ENCODE measurements at places on chromosomes 6 and 20.

GRCh38 chr20:38671186-38671585 lies 53.1 kb upstream of the SLC32A1 start:
- no peak for DNase-seq

GRCh38 chr20:9949563-9949962 lies 85.2 kb upstream of the ANKEF1 start:
- DNase-seq = no peak

- DNase-seq = no peak
Measured at GRCh38 chr20:41078329-41078728, 49.7 kb downstream of the TOP1 start.

GRCh38 chr6:107572886-107573285 lies 83.0 kb downstream of the SOBP start:
- DNase-seq = no peak

DNA sequence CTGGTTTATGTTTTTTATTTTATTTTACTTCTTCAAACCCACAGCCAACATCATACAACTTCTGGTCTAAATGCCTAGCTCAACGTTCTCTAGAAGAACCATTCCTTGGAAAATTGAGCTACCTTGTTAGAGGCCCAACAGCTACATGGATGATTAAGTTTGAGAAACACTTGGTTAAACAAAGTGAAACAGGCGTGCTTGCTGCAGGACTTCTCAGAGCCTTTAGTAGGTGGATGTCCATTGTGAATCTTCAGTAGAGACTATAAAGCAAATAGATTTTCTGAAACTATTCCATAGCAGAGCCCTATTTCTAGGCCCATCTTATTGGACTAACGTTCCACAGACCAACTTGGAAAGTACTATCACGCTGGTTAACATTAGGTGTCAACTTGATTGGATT lies 51.3 kb downstream of the BCAS1 start:
- no peak for DNase-seq

- no peak for DNase-seq
Measured at GRCh38 chr20:6007094-6007528, 46.7 kb downstream of the LRRN4 start.

DNA sequence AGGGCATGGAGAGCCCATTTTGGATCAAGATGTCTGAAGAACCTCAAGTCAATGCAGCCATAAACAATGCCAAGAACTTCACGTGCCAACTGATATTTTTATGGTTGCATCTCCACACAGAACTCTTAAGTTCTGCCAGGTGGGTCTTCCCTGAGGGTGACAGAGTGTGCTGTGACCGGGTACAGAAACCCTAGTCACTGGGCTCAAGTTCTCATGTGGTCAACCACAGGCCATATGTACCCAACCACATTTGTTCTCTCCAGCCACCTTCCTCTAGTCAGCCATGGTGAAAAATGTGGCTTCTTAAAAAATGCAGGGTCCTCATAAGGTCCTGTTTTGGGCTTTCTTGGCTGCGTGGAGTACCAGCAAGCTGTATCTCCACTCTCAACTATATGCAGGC lies 48.9 kb downstream of the CLIC5 start:
- no peak for DNase-seq

DNA sequence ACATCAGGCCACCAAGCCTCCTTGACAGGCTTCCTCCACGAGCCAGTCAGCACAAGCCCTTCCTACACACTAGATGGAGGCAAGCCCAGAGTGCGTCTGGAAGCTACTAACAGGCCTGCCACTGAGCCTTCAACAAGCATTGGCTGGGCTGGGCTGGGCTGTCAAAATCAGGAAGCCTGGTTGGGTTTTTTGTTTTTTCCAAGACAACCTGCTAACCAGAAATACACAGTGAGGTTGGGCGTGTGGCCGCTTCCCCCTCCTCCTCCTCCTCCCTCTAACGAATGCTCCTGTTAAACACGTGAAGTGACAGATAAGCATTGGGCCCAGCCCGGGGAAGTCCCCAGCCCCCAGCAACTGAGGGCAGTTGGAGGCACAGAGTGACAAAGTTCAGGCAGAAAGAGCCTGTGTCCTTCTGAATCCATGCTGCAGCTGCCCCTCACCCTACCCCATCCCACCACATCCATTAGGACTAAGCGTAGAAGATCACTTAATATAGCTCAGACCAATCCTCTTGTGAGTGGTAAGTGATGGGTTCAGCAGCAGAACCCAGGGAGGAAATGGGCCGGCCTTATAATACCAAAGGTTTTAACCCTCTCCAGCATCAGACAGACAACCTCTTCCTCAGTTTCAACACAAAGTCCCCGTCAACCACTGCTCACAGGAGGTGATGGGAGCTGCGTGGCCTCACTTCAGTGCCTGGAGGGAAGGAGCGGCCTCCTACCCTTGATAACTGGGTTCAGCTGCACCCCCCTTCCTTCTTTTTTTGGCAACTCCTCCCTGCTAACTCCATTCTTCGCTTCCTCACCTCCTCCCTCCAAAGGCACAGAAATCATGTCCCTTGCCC lies 1.1 kb downstream of the NFATC2 start:
- peak; percentile 86 for DNase-seq

All from effector memory CD8-positive, alpha-beta T cell (primary cell).